ENCODE measurements at places on chromosomes 4 and X.
A peak's percentile ranks its signal among the peaks of the same experiment; 100 is the strongest.

GRCh38 chrX:101774340-101774739 is 114.7 kb upstream of the ARMCX2 start:
- no peak for DNase-seq

DNA sequence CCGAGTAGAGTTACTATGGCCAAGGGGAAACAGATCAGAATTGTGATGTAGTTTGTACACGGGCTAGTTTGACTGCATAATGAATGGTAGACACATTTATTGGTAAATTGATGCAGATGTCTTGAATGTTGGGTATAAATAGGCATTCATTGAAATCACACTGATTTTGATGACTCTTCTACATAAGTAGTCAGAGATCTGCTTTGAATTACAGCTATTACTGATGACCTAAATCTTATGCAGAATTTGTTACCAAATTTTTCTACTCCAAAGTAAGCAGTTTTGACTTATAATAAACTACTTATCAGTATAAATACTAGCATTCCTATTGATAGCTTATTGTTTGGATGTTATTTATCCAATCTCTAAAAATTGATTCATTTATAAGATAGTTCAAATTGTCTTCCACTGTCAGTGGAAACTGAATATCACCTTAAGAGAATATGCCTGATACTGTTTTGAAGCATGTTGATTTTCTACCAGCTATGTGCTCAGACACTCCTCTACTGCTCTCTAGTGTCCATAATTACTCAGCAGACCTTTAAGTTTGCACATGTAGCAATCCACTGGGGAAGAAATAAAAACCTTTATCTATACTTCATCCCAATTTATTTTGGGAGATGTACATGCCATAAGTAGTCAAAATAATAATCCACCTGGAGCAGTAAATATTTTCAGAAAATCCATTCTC is 120.3 kb downstream of the RASL11B start:
- no peak for DNase-seq

DNA sequence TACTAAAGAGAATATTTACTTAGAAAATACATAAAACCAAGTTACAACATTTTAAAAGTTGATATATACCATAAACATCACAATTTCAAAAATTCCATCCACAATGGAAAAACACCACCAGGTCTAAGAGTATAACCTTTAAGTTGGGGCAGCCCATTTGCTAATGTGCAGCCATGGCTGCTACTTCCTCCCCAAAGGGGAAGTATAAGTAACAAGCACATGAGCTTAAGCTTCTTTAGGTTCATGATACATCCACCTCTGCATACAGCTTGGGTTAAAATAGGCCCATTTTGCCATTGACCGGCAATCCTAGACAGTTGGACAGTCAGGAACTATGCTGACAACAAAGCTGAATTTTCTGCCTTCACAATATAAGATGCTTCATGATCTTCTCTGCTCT is 16.6 kb upstream of the GASK1B start:
- DNase-seq = no peak

GRCh38 chr4:114396808-114397207 is 201.8 kb upstream of the UGT8 start:
- DNase-seq = no peak

DNA sequence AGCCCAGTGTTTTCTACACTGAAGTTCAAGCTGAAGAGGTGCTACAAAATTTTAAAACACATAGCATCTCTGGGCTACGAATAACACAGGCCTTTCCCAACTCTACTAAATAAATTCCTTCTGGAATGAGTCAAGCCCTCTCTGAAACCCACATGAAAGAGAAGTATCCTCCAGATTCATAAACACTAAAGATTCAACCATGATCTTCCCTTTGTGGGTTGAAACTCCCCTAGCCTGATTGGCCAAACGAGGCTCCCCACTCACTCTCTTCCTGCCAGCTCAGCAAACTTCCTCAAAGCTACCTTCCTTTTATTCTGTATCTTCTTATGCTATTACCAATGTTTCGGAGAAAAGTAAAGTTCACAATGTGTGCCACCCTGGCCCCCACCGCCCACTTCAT is 95.4 kb downstream of the NKX6-1 start:
- no peak for DNase-seq

- no peak for DNase-seq
Measured at GRCh38 chrX:67651437-67652142, 107.8 kb downstream of the AR start.

- no peak for DNase-seq
Measured at GRCh38 chr4:41551536-41551935, 13.6 kb downstream of the LIMCH1 start.

DNA sequence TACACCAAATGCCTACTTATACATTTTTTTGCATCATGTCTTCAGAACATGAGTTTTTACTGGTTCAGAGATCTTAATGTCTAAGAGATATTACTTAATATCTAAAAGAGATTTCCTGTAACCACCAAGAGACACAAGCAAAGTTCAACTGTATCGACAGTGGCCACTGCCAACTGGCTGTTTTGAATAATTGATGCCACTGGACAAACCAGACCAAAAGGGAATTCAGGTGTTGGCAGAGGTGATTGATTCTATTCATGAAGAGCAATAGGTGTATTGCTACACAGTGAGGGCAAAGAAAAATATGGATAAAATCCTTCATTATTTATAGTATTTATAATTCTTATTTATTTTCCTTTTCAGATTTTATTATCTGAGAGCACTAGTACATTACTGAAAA is 58.5 kb upstream of the ANKRD17 start:
- no peak for DNase-seq

DNA sequence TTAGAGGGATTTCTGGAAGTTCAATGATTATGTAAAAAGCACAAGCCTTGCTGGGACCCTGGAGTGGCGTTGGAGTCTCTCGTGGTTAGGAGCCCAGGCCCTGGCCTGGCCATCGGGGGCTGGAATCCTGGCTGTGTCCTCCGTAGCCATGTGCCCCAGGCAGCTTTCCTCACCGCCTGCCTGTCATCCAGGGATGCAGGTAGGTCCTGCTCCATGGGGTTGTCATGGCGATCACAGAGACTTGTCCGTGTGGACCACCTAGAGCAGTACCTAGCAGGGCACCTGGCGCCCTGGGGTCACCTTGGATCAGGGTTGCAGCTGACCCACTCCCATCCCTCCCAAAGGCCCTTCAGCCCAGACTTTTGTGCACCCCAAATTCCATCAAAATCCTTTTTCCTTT is 30.2 kb upstream of the WFS1 start:
- DNase-seq = no peak

GRCh38 chr4:127580300-127580699 is 52.5 kb upstream of the INTU start:
- no peak for DNase-seq

GRCh38 chr4:82017680-82018079 is 356.1 kb downstream of the HNRNPD start:
- no peak for DNase-seq

- DNase-seq = no peak
Measured at GRCh38 chr4:126028876-126029275, 714.1 kb downstream of the FAT4 start.

DNA sequence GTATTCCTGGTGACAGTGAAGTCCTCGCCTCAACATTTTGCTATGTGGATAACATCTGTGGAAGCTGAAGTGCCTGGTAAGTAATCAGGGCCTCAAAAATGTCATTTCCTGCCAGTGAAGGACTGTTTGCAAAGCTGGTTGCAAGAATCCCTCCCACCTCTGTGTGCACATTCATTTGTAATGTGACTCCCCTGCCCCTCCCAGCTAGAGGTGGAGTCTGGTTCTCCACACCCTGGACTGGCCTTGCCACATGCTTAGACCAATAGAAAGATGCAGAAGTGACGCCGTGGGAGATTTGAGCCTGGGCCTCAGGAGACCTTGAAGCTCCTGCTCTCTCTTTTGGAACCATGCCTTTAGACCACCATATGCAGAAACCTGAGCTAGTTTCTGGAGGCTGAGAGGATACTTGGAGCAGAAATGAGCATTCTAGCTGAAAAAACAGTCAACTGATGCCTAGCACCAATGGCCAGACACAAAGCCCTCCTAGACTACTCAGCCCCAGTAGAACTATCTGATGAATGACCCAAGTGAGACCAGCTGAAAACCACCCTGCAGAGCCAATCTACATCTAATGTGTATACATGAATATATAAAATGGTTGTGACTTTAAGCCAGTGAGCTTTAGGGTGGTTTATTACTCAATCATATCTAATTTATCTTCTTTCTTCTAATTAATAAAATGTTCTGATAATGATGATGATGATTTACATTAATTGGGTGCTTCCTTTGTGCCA is 47.8 kb upstream of the CRMP1 start:
- DNase-seq = no peak

- DNase-seq = no peak
Measured at GRCh38 chr4:2607822-2608221, 71.4 kb downstream of the FAM193A start.

- DNase-seq = no peak
Measured at GRCh38 chr4:184420881-184421416, 53.4 kb downstream of the IRF2 start.

DNA sequence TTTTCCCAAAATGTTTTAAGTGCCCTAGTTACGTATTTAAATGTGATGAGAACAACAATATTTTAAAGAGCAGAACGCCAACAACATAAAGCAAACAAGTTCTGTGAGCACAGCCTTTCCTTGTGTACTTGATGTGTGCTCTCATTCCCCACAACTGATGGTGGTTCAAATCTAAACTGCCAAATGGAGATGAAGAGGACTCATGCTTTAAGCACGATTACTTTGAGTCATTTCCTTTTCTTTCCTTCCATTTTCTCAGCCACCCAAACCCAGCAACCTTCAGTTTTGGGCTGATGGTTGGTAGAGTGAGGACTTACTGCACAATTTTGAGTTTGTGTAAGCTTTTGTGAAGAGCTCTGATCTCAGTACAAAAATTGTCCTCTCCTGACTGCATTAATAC is 1.7 kb downstream of the NSD2 start:
- no peak for DNase-seq

- peak; percentile 84 for DNase-seq
Measured at GRCh38 chr4:153488006-153488891, 22.1 kb downstream of the TMEM131L start.

GRCh38 chrX:85052636-85053343 is 49.1 kb downstream of the APOOL start:
- no peak for DNase-seq

GRCh38 chrX:1754077-1754476 is 139.2 kb downstream of the ASMT start:
- DNase-seq = no peak

- DNase-seq = no peak
Measured at GRCh38 chr4:1331591-1332353, 15.2 kb upstream of the UVSSA start.

DNA sequence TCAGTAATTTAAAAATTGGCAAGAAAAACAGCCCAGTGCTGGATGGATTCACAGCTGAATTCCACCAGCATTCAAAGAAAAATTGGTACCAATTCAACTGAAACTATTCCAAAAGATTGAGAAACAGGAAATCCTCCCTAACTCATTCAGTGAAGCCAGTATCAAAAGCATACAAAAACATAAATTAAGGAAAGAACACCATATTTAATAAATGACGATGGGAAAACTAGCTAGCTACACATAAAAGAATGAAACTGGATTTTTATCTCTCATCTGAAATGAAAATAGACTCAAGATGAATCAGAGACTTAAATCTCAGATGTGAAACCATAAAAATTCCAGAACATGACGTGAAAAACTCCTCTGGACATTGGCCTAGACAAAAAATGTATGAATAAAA is 516.8 kb upstream of the SPANXN1 start:
- no peak for DNase-seq

- no peak for DNase-seq
Measured at GRCh38 chr4:71980976-71981375, 50.8 kb upstream of the NPFFR2 start.

DNA sequence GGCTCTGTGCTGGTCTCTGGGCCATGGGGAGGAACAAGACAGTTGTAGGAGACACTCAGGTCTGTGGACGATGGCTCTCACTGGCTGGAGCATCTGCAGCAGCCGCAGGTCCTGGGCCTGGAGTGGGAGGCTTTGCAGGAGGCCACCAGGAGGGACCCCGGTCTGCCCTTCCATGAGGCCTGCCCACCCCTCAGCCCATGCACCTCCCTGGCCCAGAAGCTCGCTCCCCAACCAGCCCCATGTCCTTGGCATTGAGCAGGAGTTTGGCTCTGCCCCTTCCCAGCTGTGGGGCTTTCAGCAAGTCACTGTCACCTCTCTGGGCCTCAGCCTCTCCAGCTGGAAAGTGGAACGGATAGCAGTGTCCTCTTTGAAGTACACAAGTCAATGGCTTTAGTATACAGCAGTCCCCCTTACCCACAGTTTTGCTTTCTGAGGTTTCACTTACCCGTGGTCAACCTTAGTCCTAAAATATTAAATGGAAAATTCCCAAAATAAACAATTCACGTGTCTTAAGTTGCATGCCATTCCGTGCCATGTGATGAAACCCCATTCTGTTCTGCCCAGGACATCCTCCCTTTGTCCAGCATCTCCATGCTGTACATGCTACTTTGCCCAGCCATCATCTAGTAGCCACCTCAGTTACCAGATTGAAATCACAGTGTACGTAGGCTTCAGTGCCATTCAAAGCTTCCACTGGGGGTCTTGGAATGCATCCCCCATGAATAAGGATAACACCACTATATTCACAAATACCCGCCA is 104.0 kb downstream of the CPZ start:
- no peak for DNase-seq

GRCh38 chrX:135528756-135529155 is 8.3 kb downstream of the INTS6L start:
- DNase-seq = no peak

DNA sequence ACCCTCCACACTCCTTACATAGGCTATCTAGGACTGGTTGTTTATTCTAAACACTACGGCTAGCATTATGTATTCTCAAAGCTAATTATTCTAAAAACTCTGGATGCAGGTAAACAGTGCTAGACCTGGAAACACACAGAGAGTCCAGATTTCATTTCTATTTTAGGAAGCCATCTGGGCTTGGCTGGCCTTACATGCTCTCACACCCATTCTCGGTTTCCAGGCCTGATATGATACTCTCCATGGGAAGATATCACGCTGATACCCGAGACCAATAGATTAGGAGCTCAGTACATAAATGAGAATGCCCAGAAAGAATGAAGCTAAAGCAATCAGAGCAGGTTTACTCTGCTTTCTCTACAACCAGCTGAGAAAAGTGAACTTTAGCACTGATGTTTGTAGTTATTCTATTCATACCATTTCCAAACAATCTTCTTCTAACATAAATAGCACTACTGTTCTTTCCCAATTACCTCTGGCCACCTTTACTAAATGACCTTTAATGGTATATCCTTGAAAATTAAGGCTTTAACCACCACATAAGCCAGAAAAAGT is 973.3 kb downstream of the PCDH18 start:
- DNase-seq = no peak

- DNase-seq = no peak
Measured at GRCh38 chr4:121370729-121371325, 10.0 kb downstream of the QRFPR start.

DNA sequence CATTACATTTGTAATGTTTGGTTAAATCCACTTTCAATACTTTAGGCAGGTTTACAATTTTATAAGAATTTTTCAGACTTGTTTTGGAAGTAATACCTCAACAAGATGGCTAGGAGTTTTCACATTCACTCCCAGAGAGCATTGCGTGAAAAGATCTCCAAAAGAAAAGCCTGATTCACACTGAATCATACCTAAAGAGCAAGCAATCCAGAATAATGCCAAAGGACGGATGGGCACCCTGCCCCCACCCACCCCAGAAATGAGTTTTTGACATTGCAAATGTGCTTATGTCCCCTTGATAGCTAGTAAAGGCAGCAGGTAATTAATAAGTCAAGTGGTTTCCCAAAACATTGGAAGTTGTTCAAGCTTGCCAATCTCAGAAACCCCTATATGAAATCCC is 557.7 kb upstream of the TENM3 start:
- DNase-seq = no peak

GRCh38 chrX:38578167-38578566 is 16.8 kb downstream of the TSPAN7 start:
- no peak for DNase-seq
